ENCODE measurements at places on chromosomes 12 and 14.

GRCh38 chr14:76904100-76904739, 78.0 kb downstream of the LRRC74A start:
- no peak for DNase-seq

GRCh38 chr12:116609319-116610114, 50.3 kb downstream of the MAP1LC3B2 start:
- no peak for DNase-seq

DNA sequence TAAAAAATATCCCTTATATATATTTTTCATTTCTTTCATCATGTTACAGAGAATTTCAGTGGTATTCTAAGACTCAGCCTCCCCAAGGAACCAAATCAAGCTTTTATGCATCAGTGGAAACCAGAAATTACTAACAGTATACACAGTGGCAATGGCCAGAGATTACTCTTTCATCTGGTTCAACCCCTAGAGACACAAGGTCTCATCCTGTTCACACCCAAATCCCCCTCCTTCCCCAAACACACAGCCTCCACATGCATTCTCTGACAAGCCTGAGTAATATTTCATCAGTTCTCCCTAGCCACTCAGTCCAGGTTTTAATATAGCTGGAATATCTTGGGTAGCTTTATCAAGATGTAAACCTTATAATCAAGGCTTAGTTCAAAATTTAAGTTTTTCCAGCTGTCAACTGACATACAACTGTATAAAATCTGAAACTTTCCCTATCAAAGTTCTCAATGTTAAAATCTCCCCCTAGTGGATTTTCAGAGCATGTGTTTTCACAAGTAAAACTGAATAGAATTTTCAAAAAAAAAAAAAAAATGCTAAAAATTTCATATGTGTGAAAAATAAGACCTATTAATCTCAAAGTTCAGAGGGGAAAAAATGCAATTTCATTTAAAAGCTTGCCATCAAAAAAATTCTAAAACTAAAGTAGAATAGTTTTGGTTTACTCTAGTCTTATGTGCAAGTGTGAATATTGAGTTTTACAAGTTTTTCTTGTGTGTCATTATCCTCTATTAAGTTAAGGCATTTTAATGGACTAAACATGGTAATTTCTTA, 10.5 kb upstream of the SSTR1 start:
- no peak for DNase-seq

DNA sequence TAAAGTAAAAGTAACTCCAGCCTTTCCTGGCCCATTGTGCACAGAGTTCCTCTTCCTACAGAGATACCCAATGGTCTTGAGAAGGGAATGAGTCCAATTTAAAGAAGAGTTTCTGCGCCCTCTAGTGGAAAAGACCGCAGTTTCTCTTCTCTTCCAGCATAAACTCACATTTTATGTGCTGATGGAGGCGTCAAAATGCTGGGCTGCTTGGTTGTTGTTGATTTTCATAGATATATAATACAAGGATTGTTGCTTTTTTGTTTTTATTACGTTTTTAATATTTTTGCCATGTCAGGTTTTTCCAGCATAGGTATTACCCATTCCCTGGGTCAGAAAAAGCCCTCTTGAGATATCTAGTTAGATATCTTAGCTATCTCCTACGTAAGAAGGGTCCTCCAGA, 356.9 kb upstream of the STXBP6 start:
- no peak for DNase-seq

GRCh38 chr12:802242-803120, 50.1 kb downstream of the WNK1 start:
- no peak for DNase-seq

GRCh38 chr12:112252184-112252583, 126.8 kb downstream of the TRAFD1 start:
- no peak for DNase-seq

All from head of caudate nucleus (tissue), 42 donors.